HCT116 (cell line): ENCODE measurements at places on chromosomes 7 and 10. TPM values are rescaled to one million over a fixed set of nuclear protein-coding genes. Genes with fewer than 3 reads are reported as not detected.

AKR1E2 gene
- total RNA-seq, result 5.0 TPM

KAZALD1 gene
- total RNA-seq, result 16.0 TPM

UTF1 gene
- total RNA-seq, result not detected

DNA sequence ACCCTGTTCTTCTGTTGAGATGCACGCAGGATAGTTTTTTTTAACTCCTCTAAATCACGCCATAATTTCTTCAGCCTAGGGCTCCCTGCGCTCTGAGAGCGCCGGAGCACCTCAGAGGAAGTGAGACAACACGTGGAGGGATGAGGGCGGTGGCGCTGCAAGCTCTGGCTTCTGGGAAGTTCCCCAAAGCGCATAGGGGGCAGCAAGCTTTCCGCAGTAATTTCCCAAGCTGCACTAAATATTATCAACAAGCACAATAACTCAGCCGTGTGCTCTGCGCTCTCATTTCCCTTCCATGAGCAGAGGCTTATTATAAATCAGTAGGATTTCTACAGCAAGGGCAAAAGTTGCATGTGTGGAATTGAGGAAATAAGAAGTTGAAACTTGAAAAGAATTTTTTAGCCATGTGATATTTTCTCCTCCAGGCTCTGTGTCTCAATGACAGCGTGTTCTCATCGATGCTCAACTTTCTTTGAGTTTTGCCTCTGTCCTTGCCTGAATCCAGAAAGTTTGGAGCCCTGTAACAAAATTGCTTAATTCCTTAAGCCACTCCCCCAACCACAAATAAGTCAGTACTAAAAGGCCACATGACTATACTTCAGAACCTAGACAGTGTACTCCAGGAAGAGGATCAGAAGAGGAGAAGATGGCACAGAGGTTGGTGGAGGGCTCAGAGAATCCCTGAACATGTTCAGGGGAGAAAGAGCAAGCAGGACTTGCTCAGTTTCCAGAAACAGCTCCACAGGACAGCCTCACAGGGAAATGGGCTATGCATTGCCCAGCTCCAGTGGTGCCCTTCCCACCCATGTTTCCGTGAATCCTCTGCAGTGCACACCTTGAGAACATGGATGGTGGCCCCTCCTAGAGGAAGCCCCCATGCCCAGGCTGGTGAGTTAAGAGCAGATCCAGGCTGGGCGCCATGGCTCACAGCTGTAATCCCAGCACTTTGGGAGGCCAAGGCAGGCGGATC, 221.5 kb upstream of the GHITM start:
- DNase-seq, result peak; percentile 10

- peak; percentile 53 for DNase-seq
Measured at GRCh38 chr10:131546086-131546810, 234.7 kb upstream of the TCERG1L start.

DNA sequence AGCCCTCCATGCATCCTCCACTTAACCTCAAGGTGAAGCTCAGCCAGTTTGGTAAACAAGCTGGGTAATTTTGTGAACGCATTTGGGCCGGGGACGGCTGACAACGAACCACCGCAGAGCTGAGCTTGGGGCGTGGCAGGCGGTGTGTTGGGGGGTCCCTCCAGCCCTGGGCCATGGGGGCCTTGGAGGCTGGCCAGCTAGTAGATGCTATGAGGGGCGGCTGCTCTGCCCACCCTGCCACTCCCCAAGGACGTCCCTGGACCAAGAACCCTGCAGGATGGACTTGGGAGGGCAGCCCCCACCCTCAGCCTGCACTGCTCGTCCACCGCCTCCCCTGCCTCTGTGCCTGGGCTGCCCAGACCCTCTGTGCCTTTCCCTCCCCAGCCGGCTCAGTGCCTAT, 12.0 kb upstream of the SCART1 start:
- no peak for DNase-seq

DNA sequence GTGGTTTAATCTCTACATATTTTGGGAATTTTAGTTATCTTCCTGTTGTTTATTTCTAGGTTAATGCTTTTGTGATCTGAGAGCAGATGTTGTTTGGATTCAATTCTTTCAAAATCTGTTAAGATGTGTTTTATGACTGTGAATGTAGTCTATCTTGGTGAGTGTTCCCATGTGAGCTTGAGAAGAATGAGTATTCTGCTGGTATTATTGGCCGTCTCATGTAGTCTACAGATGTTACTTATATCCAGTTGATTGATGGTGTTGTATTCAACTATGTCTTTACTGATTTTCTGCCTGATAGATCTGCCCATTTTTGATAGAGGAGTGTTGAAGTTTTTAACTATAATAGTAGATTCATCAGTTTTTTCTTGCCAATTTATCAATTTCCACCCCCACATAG, 141.4 kb upstream of the FOXP2 start:
- DNase-seq, result no peak

DNA sequence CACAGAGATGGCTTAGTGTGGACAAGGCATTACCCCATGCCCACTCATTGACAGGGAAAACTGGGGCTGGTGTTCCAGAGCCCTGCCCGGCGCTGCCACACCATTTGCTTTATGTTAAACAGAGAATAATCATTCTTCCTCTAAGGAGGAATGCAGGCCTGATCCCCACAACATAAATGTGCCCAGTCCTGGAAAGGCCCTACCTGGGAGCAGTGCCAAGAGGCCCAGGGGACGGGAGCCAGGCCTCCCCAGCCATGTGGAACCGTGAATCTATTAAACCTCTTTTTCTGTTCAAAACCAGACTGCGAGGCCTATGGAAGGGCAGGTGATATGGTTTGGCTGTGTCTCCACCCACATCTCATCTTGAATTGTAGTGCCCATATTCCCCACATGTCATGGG, 264.1 kb downstream of the GRID1 start:
- no peak for DNase-seq

GRCh38 chr7:40808378-40808942, 673.7 kb downstream of the SUGCT start:
- DNase-seq, result no peak

DNA sequence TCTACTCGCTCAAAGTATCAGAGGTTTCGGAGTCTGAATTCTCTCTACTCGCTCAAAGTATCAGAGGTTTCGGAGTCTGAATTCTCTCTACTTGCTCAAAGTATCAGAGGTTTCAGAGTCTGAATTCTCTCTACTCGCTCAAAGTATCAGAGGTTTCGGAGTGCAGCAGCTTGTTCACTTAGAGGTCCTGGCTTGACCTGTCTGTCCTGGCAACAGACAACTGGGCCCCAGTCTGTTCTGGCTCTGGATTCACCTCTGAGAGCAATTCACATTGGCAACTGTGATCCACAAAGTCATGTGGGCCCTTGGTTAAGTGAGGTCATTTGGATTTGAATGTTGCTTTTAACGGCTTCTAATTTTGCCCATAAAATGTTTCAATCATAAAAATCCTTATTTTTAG, 63.9 kb upstream of the ST8SIA6 start:
- DNase-seq, result no peak

DNA sequence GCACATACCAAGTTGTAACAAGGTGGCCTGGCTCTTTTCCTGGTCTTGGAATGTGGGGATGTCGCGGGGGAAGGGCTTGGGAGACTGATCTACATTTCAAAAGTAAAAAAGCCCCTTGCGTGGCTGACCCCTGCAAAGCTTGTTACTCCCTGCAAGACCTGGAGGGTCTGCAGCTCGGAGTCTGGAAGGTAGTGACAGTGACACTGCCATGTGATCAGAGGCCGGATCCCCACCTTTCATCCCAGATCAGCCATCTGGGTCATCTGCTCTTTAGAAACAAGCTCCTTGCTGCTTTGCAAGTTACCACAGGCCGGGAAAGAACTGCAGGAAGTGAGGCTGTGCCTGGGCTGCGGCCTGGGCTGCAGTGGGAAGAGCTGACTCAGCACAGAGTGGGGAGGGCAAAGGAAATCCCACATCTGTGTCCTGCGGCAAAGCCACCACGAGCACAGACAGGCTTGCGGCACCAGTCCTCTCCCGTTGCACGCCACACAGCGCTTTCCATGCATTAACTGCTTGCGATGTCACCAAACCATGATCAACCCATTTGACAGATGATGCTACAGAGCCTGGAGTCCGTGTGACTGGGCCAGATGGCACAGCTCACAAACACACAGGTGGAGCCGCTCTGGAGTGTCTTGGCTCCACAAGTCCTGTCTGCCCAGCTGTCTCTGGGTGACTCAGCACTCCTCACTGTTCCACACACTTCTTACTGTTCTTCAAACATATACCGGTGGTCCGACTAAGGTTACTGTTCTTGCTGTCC, 97.7 kb downstream of the SH3PXD2A start:
- DNase-seq, result no peak

GRCh38 chr10:89738551-89739209, 37.3 kb downstream of the KIF20B start:
- no peak for DNase-seq

GRCh38 chr7:117993377-117994003, 120.2 kb upstream of the CTTNBP2 start:
- peak; percentile 59 for DNase-seq

DNA sequence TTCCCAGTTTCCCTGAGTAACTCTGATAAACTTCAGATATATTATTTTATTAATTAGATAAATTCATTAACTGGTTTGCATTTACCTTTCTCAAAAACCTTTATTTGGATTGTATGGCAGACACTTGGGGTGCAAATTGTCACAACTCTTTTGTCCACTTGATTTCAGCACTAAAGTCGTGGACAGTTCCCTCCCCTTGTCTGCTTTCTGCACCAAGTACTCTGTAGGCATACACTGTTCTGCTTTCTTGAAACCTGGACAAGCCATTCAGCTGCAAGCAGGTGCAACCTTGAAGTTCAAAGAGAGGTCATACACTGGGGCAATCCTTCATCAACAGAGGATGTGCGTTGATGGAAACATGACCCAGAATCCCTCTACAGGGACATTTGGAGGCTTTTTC, 162.9 kb downstream of the ARL5B start:
- DNase-seq, result no peak

- peak; percentile 48 for DNase-seq
Measured at GRCh38 chr10:15419279-15419874, 48.3 kb upstream of the FAM171A1 start.
